CD8-positive, alpha-beta memory T cell (primary cell): ENCODE measurements at places on chromosomes 4 and X.

DNA sequence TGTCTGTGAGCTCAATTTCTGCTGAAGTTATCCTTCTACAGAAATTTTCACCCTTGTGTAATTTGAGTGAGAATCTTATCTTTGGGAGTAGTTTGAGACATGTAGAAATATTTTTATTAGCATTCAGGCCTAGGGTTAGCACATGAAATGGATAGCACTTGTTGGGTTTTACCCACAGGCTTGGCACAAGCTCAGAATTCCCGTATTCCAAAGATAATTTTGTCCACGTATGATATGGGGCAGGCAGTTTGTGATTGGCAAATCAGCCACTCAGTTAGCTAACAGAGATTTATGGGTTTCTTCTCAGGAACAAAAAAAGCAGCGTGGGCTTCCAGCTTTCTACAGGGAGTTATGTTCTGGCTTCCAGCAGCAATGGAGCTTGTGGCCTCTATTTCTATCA lies 117.9 kb upstream of the DCAF8L1 start:
- H3K36me3 ChIP-seq = no peaks in the 10 kb centered on the region
- no peak for DNase-seq
- H3K27me3 ChIP-seq = no peaks in the 10 kb centered on the region
- H3K4me1 ChIP-seq = no peaks in the 10 kb centered on the region
- no peak overlapping the region for H3K4me3 ChIP-seq

GRCh38 chrX:129983575-129984110 lies 1.2 kb downstream of the BCORL1 start:
- DNase-seq = no peak
- no peaks in the 10 kb centered on the region for H3K4me1 ChIP-seq

DNA sequence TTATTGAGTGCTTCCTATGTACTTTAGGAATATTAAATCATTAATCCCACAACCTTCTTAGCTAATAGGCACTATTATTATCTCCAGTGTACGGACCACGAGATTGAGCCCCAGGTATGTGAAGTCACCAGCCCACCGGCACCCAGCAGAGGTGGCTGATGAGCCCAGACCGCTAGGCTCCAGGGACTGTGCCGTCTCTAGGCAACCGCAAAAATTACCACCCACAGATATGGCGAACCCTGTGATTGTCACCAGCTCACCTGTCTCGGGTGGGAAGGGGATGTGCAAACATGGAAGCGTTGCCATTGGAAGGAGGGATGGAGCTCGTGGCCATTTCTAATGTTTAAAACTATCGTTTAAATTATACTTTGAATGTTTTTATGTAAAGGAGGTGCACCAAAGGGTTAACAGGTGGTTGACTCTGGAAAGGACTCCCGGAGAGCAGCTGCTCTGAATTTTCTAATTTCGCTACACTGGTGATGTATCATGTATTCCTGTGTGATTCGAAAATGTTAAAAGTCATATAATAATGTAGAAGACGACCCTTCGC lies 21.0 kb upstream of the JAKMIP1 start:
- peaks cover 5% of the 10 kb centered on the region for H3K27me3 ChIP-seq
- no peak overlapping the region for H3K27ac ChIP-seq
- no peaks in the 10 kb centered on the region for H3K4me1 ChIP-seq
- no peaks in the 10 kb centered on the region for H3K36me3 ChIP-seq

DNA sequence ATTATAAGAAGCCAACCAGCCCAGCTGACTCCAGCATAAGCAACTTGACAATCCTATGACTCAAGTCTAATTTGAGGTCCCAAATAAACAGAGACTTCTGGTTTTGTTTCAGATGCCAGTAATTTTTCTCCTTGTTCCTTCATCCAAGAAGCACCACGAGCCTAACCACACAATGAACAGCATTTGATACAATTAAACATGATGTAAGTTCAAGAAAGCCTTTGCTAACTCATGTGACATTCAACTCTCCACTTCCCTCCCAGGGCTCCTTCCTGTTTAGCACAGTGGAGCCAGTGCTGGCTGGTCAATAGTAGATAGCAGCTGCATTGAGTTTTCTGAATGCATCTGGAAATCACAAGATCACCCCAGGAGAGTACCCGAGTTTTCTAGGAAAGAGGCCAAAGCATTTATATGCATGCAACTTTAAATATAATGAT lies 206.3 kb downstream of the ARHGAP24 start:
- no peaks in the 10 kb centered on the region for H3K4me1 ChIP-seq
- no peak overlapping the region for H3K27ac ChIP-seq
- H3K36me3 ChIP-seq = no peaks in the 10 kb centered on the region
- DNase-seq = no peak
- H3K27me3 ChIP-seq = no peaks in the 10 kb centered on the region

GRCh38 chrX:134741746-134742145 lies 83.5 kb upstream of the PLAC1 start:
- H3K4me1 ChIP-seq = no peaks in the 10 kb centered on the region
- no peak for DNase-seq
- H3K36me3 ChIP-seq = no peaks in the 10 kb centered on the region
- no peaks in the 10 kb centered on the region for H3K27me3 ChIP-seq

DNA sequence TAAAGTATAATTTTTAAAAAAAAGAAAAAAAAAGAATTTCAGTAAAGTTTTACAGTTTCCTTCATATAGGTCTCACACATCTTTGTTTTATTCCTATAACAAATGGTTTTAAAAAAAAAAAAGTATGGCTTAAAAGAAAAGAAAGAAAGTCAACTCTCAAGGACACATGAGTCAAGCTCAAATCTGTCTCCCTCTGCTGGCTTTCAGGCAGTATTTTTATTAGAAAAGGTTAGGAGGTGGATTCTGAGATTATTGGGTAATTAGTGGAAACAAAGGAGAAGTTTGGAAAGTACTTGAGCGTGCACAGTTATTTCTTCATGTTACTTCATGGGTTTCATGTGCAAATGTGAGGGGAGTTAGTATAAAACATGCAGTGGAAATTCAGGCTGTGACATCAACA lies 36.6 kb upstream of the BTC start:
- no peak for DNase-seq
- no peaks in the 10 kb centered on the region for H3K4me1 ChIP-seq
- no peaks in the 10 kb centered on the region for H3K27me3 ChIP-seq
- no peak overlapping the region for H3K4me3 ChIP-seq
- no peaks in the 10 kb centered on the region for H3K36me3 ChIP-seq
- H3K27ac ChIP-seq = no peak overlapping the region

GRCh38 chr4:113981591-113981990 lies 2.1 kb upstream of the ARSJ start:
- no peaks in the 10 kb centered on the region for H3K36me3 ChIP-seq
- peaks cover 11% of the 10 kb centered on the region for H3K27me3 ChIP-seq
- DNase-seq = no peak
- no peaks in the 10 kb centered on the region for H3K4me1 ChIP-seq
- no peak overlapping the region for H3K27ac ChIP-seq

GRCh38 chr4:111064342-111064993 lies 441.6 kb upstream of the PITX2 start:
- no peaks in the 10 kb centered on the region for H3K36me3 ChIP-seq
- H3K27me3 ChIP-seq = no peaks in the 10 kb centered on the region
- no peak overlapping the region for H3K27ac ChIP-seq

GRCh38 chrX:10634392-10635161 lies 14.2 kb upstream of the MID1 start:
- DNase-seq = no peak
- no peaks in the 10 kb centered on the region for H3K4me1 ChIP-seq
- H3K4me3 ChIP-seq = no peak overlapping the region
- H3K27me3 ChIP-seq = no peaks in the 10 kb centered on the region

DNA sequence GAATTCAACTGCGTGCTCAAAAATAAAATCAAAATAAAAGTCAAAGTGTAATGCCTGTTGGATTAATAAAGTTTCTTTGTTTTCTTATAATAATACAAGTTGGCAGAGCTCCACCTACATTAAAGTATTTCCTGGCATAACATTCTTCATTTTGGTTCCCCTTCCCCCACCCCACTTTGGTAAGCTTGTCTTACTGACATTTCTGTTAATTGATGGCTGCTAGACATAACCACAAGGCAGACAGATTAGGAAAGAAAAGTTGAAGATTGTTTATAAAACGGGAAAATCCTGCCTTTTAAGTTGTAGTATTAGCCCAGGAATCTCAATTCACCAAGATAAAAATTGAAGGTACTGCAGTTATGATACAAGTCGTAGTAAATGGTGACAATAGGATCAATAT lies 246.5 kb upstream of the RPS6KA3 start:
- no peak for DNase-seq
- no peaks in the 10 kb centered on the region for H3K36me3 ChIP-seq
- no peak overlapping the region for H3K4me3 ChIP-seq
- no peaks in the 10 kb centered on the region for H3K4me1 ChIP-seq
- no peak overlapping the region for H3K27ac ChIP-seq

DNA sequence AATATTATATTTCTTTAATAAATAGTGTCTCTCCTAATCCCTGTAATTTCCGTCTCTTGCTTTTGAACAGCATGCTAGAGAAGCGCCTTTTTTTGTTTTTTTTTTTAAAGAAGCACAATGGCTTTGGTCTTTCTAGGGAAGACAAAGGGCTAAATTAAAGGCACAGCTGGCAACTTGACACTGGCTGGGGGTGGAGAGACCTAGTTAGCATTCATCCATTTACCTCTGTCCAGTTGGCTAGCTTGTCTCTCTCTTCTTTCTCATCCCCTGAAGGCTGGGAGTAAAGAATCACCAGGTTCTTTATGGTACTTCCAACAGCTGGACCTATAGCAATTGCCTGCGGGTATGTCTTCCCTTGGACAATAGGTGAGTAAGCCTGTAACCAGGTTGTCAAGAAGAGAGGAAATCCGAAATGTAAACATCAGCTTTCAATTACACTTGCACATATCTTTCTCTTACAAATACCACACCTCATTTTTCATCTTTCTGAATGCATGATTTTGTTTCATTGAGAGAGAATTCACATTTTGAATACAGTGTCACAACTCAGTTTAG lies 178.4 kb upstream of the GPR101 start:
- no peak overlapping the region for H3K4me3 ChIP-seq
- H3K36me3 ChIP-seq = no peaks in the 10 kb centered on the region
- no peaks in the 10 kb centered on the region for H3K4me1 ChIP-seq
- H3K27ac ChIP-seq = no peak overlapping the region
- no peak for DNase-seq

- peaks cover 22% of the 10 kb centered on the region for H3K4me1 ChIP-seq
- H3K36me3 ChIP-seq = no peaks in the 10 kb centered on the region
- H3K4me3 ChIP-seq = no peak overlapping the region
- no peak for DNase-seq
- no peak overlapping the region for H3K27ac ChIP-seq
- H3K27me3 ChIP-seq = no peaks in the 10 kb centered on the region
Observed at GRCh38 chrX:39337451-39337850, 536.2 kb downstream of the MID1IP1 start.

DNA sequence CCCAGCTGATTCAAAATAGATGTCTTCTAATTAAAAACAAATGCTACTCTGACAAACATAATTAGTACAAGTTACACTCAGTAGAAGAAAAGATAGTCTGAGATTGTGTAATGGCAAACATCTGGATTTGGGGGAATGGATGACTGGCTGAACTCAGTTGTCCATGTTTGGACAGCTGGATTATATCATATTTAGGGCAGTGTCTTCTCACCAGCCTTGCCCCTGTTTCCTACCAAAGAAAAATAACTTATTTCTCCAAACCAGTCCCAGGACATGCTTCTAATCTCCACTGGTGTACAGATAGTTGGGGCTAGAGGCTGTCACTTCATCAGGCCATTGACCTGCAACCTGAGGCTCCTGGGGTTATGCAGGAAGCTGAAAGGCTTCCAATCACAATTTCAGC lies 237.3 kb downstream of the USP46 start:
- H3K4me1 ChIP-seq = no peaks in the 10 kb centered on the region
- H3K36me3 ChIP-seq = no peaks in the 10 kb centered on the region
- no peak for DNase-seq
- no peak overlapping the region for H3K27ac ChIP-seq

GRCh38 chr4:176753049-176753448 lies 39.7 kb downstream of the VEGFC start:
- H3K27ac ChIP-seq = no peak overlapping the region
- no peaks in the 10 kb centered on the region for H3K36me3 ChIP-seq
- no peak overlapping the region for H3K4me3 ChIP-seq
- H3K27me3 ChIP-seq = no peaks in the 10 kb centered on the region

DNA sequence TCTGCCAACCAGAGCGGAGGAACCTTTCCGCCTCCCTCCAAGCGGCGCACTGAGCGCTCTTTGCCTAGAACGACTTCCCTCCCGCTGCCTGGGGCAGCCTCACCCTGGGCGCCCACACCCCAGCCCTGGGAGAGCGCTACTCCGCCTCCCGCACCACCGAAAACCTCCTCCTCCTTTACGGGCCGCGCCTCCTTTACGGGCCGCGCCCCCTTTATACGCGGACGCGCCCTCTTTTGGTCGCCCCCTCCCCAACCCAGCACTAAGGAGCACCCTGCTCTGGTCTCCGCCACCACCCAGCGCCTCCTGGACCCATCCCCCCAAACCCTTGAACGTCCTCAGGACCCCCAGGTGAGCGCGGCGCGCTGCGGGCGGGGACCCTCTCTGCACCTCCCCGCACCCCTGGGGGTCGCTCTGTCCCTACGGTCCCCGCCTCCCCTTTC lies 586 bp upstream of the NSG1 start:
- H3K4me3 ChIP-seq = peak overlapping the region; percentile 41
- H3K27me3 ChIP-seq = no peaks in the 10 kb centered on the region
- no peaks in the 10 kb centered on the region for H3K36me3 ChIP-seq
- H3K27ac ChIP-seq = peak overlapping the region; percentile 24

DNA sequence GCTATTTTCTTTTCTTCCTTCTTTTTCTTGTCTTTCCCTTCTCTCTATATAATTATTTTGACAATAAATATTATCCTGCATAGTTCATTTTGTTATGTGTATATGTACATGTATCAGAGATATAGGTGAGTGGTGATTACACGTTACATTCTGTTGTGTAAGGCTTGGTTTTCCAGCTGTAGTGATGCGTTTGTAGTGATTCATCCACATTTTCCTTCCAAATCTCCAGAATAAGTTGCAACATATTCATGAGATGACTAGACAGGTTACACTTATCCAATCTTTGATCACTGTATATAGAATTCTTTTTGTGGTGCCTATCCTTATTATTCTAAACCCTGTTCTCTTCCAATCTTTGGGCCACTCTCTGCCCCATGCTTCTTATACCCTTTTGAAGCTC lies 540.2 kb downstream of the GBA3 start:
- H3K27me3 ChIP-seq = no peaks in the 10 kb centered on the region
- no peak for DNase-seq
- H3K36me3 ChIP-seq = no peaks in the 10 kb centered on the region
- H3K27ac ChIP-seq = no peak overlapping the region

DNA sequence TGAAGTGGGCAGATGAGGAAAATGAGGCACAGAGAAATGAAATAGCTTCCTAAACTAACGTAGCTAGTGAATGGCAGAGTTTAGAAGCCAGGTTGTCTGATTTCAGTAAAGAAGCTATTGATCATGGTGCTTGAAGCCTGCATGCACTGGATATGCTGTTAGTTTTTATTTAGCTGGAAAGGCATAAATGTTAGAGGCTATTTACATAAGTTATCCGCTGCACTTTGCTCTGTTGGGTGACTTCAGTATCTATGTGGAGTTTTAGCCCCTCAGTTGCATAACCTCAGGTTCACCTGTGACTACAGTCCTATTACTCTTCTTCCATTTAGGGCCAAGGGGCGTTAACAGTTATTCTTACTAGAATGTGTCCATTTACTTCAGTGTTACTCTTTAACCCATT lies 522.4 kb upstream of the RPS6KA3 start:
- no peaks in the 10 kb centered on the region for H3K4me1 ChIP-seq
- no peak overlapping the region for H3K27ac ChIP-seq
- H3K36me3 ChIP-seq = no peaks in the 10 kb centered on the region
- no peak for DNase-seq

- H3K4me3 ChIP-seq = no peak overlapping the region
- no peaks in the 10 kb centered on the region for H3K36me3 ChIP-seq
- H3K27me3 ChIP-seq = no peaks in the 10 kb centered on the region
- no peak for DNase-seq
Observed at GRCh38 chrX:10341309-10341708, 184.5 kb downstream of the CLCN4 start.
